SJSA1 (cell line): ENCODE measurements at places on chromosomes 12 and 14. TPM values are rescaled to one million over a fixed set of nuclear protein-coding genes. Genes with fewer than 3 reads are reported as not detected.

- H3K4me1 ChIP-seq, result peaks cover 17% of the 10 kb centered on the region
- H3K4me3 ChIP-seq, result no peak overlapping the region
- H3K27me3 ChIP-seq, result no peaks in the 10 kb centered on the region
- H3K27ac ChIP-seq, result no peak overlapping the region
- DNase-seq, result no peak
Observed at GRCh38 chr14:89342049-89342448, 75.0 kb downstream of the FOXN3 start.

GRCh38 chr14:32183151-32184058, 18.4 kb upstream of the RNU6-7 start:
- no peaks in the 10 kb centered on the region for H3K4me1 ChIP-seq
- H3K27ac ChIP-seq, result no peak overlapping the region
- H3K27me3 ChIP-seq, result no peaks in the 10 kb centered on the region
- no peak overlapping the region for H3K4me3 ChIP-seq
- no peak for DNase-seq
- no peaks in the 10 kb centered on the region for H3K36me3 ChIP-seq

GRCh38 chr12:5881666-5882065, 63.4 kb downstream of the ANO2 start:
- H3K4me3 ChIP-seq, result no peak overlapping the region
- no peak overlapping the region for H3K27ac ChIP-seq
- no peak for DNase-seq
- H3K36me3 ChIP-seq, result no peaks in the 10 kb centered on the region
- peaks cover 7% of the 10 kb centered on the region for H3K27me3 ChIP-seq

The NAV3 gene
- total RNA-seq, result 25.0 and 58.0 TPM in 2 replicates

The STAC3 gene
- 0.68 TPM in 1 of 2 replicates, not detected in the other for total RNA-seq

GRCh38 chr14:61872452-61872851, 110.2 kb downstream of the SNAPC1 start:
- H3K4me1 ChIP-seq, result no peaks in the 10 kb centered on the region
- H3K27me3 ChIP-seq, result peaks cover 6% of the 10 kb centered on the region; the same call in 1 of the 2 replicates
- no peaks in the 10 kb centered on the region for H3K36me3 ChIP-seq
- H3K27ac ChIP-seq, result no peak overlapping the region
- no peak for DNase-seq
- no peak overlapping the region for H3K4me3 ChIP-seq

GRCh38 chr12:75894965-75895754, 136.4 kb downstream of the PHLDA1 start:
- no peak for DNase-seq
- peaks cover 6% of the 10 kb centered on the region for H3K4me1 ChIP-seq
- H3K4me3 ChIP-seq, result no peak overlapping the region
- H3K36me3 ChIP-seq, result no peaks in the 10 kb centered on the region
- H3K27ac ChIP-seq, result no peak overlapping the region

GRCh38 chr12:4250691-4251090, 22.9 kb upstream of the CCND2 start:
- no peak overlapping the region for H3K27ac ChIP-seq
- H3K4me1 ChIP-seq, result no peaks in the 10 kb centered on the region
- H3K4me3 ChIP-seq, result no peak overlapping the region
- no peak for DNase-seq
- no peaks in the 10 kb centered on the region for H3K36me3 ChIP-seq

DNA sequence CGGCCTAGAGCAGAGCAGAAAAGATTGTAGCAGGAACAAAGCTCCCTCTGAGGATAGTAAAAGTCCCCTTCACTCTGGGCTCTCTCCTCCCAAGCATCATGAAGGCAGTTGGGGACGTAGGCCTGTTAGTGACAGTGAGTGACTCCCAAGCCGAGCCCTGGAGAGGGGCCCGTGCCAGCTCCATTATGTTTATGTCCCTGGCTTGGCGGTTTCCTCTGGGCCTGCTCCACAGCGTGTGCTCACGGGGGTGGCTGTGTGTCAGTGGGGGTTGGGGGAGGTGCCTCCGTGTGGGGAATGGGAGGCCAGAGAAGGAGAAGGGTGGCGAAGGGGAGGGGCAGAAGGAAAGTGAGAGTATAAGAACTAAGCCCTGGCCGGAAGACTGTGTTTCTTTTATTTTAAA, 170.0 kb upstream of the VASH1 start:
- no peaks in the 10 kb centered on the region for H3K36me3 ChIP-seq
- no peaks in the 10 kb centered on the region for H3K27me3 ChIP-seq
- no peak for DNase-seq
- no peak overlapping the region for H3K27ac ChIP-seq
- H3K4me3 ChIP-seq, result no peak overlapping the region

- peak overlapping the region; percentile 99 for H3K27ac ChIP-seq
- no peaks in the 10 kb centered on the region for H3K36me3 ChIP-seq
- H3K4me1 ChIP-seq, result peaks cover 64% of the 10 kb centered on the region
- no peak overlapping the region for H3K4me3 ChIP-seq
- no peaks in the 10 kb centered on the region for H3K27me3 ChIP-seq
Observed at GRCh38 chr12:76020281-76020680, 11.3 kb downstream of the PHLDA1 start.

The RIMKLB gene
- total RNA-seq, result 16.6 and 21.4 TPM in 2 replicates

The ZDHHC22 gene
- 0.03 TPM in 1 of 2 replicates, not detected in the other for total RNA-seq

GRCh38 chr12:109736552-109737108, 23.0 kb downstream of the FAM222A start:
- peaks cover 18% of the 10 kb centered on the region for H3K4me1 ChIP-seq
- H3K27ac ChIP-seq, result no peak overlapping the region
- H3K27me3 ChIP-seq, result no peaks in the 10 kb centered on the region
- no peak overlapping the region for H3K4me3 ChIP-seq
- no peak for DNase-seq
- H3K36me3 ChIP-seq, result no peaks in the 10 kb centered on the region

The BDKRB1 gene
- 0.34 and 10.3 TPM in 2 replicates for total RNA-seq
